Heart left ventricle (tissue), 16 donors: ENCODE measurements at places on chromosomes 12 and 14.

- DNase-seq, result no peak
Measured at GRCh38 chr12:16344269-16344668, 3.2 kb upstream of the MGST1 start.

GRCh38 chr14:77707355-77707723, 484 bp downstream of the ALKBH1 start:
- DNase-seq, result no peak

DNA sequence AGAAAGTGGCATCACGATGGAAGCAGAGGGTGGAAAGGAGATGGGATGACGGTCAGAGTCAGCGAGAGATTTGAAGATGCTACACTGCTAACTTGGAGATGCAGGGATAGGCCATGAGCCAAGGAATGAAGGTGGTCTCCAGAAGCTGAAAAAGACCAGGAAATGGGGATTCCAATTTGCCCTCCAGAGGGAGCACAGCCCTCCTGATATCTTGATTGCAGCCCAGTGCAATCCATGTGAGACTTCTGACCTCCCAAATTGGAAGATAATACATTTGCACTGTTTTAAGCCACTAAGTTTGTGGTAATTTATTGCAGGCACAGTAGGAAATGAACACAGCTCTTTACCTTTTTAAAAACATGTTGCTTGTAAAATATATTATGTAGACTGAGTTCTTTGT, 549.5 kb downstream of the VRK1 start:
- DNase-seq, result no peak

- DNase-seq, result no peak
Measured at GRCh38 chr12:71445071-71445470, 5.5 kb downstream of the LGR5 start.

DNA sequence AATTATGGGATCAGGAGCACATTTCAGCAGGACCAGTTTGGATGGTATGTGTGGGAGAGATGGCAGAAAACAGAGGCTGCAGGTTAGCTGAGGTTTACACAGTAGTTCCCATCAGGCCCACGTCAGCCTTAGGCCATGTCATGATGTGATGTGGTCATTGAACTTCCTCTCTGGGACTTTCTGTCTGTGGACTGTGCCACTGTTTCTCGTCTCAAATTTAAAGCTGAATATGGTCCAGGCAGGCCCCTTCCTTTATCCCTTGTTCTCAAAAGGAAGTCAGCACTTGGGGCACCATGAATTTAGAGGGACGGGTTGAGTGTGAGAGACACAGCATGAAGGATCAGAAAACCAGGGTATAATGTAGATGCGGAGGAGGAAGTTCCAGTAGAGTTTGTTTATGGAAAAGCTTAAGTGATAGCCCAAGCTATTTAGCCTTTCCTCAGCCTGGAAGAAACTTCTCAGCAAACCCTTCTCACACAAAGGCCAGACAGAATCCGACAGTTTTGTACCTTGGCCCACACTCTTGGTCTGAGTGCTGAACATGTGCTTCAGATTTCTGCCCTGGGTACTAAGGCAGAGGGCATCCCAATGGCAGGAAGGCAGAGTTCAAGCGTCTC, 3.6 kb upstream of the IGFBP6 start:
- no peak for DNase-seq
